ENCODE measurements at places on chromosomes 1 and 21.

- DNase-seq, result no peak
These were observed 16.9 kb downstream of the TCEANC2 start for GRCh38 chr1:54070171-54070837.

- DNase-seq, result no peak
These were observed 25.8 kb upstream of the CCN1 start for GRCh38 chr1:85554630-85555327.

- no peak for DNase-seq
These were observed 8.0 kb downstream of the OR2L3 start for GRCh38 chr1:248054671-248055070.

GRCh38 chr1:231817801-231818200 lies 191.2 kb downstream of the DISC1 start:
- no peak for DNase-seq

GRCh38 chr1:94014635-94015488 lies 105.6 kb upstream of the GCLM start:
- DNase-seq, result no peak

DNA sequence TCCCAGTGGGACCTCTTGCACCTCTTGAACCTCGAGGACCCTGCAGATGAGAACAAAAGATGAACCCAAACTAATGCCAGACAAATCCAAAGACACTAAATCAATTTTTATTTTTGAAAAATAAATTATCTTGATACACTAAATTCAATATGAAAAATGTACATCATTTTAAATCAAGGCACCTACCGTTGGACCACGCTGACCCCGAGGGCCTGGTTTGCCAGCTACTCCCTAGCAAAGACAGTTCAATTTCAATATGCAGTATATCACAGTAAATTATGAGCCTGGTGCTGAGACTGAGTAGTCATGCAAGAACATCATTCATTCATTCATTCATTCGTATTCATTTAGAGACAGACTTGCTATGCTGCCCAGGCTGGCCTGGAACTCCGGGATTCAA lies 129.4 kb downstream of the COL11A1 start:
- DNase-seq, result no peak

GRCh38 chr1:84582802-84583587 lies 8.8 kb upstream of the CTBS start:
- DNase-seq, result peak; percentile 31
